ENCODE measurements at places on chromosomes 5 and 9.

DNA sequence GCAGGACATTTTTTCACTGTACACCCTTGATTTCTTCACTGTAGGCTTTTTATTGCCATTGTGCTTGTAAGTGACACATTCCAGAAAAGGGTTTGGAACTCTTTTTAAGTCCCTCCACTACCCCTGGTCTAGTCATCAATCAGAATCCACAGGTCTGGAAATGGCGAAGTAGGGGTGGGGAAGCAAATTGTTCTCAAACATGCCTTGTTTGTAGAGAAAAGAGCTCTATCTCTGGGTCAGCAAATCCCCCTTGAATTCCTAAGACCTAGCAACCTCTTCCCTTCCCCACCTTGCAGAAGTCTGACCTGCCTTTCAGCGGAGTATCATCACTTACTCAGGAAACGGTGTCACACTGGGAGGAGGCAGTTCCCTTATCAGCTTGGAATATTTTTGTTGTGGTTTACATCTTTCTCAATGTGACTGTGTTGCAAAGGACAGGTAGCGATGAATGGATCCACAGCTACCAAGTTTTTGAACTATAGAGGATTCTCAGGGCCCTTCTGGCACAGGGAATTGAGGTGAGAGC lies 3.2 kb downstream of the SH3RF2 start:
- no peak for DNase-seq

DNA sequence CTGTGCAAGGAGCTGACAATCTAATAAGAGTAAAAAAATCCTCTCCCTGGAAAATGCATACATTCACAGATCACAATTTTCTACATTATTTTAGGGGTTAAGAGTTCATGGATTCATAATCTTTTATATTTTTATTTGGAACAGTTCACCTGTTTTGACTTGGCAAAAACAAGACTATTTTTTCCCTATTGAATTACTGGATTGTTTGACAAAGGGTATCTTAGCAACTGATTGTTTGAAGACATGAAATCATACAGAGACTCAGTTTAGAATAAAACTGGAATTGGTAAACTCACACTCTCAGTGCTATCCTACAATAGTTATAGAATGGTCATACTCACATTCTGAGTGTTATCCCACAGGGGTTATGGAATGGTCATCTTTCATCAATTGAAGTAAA lies 358.2 kb upstream of the PTGER4 start:
- DNase-seq = no peak

DNA sequence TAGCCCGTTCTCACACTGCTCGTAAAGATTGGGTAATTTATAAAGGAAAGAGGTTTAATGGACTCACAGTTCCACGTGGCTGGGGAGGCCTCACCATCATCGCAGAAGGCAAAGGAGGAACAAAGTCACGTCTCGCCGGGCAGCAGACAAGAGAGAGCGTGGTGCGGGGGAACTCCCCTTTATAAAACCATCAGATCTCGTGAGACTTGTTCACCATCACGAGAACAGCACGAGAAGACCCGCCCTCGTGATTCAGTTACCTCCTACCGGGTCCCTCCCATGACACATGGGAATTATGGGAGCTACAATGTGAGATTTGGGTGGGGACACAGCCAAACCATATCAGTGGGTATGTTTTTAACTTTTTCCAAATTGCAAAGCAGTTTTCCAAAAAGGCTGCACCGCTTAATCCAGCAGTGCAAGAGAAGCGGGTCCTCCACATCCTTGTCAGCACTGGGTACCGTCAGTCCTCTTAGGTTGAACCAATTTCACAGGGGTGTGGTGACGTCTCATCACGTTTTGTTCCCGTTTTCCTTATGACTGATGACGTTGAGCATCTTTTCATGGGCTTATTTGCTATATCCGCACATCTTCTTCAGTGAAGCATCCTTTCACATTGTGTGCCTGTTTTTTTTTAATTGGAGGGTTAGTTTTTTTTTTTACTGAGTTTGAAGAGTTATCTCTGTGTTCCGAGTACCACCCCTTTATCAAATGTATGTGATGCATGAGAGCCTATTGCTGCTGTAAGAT lies 8.0 kb upstream of the FCN2 start:
- DNase-seq = no peak

GRCh38 chr5:156322666-156323065 lies 4.3 kb upstream of the SGCD start:
- no peak for DNase-seq

DNA sequence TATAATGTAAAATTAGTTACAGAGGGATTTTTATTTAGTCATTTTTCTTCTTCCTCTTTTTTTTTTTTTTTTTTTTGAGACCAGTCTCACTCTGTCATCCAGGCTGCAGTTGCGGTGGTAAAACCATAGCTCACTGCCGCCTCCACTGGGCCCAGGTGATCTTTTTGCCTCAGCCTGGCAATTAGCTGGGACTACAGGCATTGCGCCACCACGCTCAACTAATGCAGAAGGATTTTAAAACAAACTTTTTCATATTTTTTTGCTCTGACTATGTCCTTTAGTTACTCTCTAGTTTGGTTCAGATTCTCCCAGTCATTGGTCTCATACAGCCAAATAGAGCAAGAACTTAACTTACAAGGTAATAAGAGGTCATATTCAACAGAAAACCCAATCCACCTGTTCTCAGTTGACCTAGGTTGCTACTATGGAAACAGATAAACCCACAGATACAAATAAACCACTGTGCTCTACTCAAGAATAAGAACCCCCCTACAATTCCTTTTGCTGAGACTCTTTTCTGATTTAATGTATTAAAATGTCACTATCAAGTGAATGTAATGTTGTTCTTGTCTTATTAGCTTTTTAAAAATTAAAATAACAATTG lies 50.1 kb upstream of the TTC39B start:
- peak; percentile 49 for DNase-seq

DNA sequence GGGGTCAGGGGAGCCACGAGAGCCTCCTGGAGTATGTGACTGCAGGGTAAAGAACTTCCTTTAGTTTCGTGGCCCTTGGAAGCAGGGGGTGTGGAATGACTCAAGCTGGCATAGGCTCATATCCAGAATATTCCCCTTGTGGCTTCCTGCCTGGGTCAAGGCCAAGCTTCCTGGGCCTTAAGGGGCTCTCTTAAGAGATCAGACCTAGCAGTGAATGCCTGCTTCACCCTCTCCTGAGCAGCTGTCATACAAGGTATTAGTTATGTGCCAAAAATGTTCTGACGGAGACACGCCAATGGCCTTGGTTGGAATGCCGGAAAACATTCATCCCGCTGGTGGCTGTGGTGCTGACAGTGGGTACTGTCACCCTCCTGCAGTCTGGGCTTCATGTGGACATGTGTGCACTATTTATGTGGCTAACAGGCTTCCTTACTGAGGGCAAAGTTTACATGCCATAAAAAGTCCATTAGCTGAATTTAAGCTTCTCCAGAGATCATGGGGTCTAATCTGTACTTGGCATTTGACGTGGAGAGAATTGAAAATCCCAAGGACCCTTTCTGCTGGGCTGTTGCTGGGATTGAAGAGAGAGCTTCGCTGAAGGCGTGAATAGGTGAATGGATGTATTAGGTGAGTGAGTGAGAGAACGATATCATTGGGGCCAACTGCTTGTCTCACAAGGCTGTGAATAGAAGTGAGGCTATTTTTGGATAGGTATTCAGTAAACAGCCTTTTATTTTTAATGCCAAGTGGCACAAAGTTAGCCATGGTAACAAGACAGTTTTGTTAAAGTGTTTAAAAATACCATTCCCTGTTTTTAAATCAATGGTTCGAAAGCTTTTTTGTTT lies 156.8 kb downstream of the MACROH2A1 start:
- no peak for DNase-seq

- no peak for DNase-seq
These were observed 43.6 kb downstream of the ENC1 start for GRCh38 chr5:74596927-74597326.

GRCh38 chr9:76478226-76478625 lies 19.2 kb downstream of the GCNT1 start:
- DNase-seq = no peak

- no peak for DNase-seq
These were observed 32.7 kb upstream of the ADAMTSL1 start for GRCh38 chr9:18441261-18441660.

GRCh38 chr5:135430135-135430437 lies 17.1 kb downstream of the DCANP1 start:
- DNase-seq = no peak

DNA sequence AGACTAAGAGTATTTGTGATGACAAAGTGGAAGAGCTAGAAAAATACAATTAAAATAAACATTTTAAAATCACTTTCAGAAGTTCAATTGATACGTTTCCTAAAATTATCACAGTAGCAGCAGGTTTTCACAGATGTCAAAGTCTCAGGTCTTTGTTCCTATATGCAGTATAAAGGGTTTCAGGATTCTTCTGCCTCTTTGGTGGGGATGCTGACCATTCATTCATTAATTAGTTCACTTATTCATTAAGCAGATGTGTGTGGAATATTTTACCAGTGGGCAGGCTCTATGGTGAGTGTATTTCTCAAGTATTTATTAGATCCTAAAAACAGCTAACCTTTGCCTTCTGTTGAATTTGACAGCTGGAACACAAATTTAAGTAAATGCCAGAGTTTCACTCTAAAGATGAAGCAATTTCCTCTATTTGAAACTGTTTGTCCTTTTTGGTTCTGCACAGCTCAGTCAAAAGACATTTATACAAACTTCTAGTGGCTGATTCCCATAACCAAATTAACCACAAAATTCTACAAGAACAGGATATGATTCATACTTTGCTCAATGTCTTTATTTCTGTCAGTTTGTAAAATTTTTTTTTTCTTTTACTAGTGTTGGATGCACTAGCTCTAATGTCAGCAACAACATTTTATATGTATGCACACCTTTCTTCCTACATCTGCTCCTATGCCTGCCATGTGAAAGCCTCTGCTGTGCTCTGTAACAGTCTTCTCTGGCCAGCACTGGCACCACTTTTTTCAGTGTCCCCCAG lies 75.9 kb upstream of the PRR16 start:
- DNase-seq = no peak

DNA sequence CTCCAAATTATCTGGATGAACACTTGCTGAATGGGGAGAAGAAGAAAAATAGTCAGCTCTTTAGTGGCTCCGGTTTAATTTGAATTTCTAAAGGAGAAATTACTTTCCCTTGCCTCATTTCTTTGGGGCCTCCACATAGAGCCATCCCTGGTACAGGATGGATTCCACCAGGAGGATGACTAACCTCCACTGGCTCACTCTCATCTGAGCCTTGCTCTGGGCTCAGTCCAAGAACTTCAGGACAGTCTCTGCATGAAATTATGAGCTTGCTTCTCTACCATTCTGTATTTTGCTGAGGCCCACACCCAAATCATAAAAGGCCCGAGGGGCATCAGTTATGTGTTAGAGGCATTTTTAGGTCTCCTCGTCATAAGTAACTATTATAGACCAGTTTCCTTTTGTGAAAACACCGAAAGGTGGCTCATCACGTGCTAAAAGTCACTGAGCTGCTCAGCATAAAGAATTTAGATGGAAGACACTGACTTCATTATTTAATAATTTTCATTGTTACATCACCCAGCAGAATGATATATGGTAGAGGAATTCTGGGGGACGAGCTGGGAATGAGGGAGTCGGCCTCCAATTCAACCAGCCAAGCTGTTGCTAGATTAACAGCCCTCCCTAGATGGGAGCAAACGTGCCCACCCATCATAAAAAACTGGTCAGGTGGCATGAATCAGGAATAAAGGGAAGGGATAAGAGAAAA lies 222.1 kb downstream of the TARS1 start:
- DNase-seq = no peak

DNA sequence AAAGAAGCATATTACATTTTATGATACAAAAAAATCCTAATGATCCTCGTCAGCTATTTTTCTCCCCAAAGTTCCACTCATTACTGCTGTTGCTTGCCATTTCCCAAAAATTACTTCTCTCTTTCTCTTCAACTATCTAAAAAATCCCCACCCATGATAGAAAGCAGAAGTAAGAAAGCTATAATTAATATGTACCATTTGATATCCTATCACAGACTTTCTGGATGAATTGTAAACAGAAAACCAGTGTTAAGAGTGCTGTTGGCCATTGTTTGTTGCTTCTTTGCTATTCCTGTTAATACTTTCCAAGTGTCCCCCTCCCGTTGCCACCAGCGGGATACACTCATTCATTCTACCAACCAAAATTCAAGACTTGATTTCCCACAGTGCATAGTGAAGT lies 136.3 kb upstream of the SMARCA2 start:
- DNase-seq = no peak

DNA sequence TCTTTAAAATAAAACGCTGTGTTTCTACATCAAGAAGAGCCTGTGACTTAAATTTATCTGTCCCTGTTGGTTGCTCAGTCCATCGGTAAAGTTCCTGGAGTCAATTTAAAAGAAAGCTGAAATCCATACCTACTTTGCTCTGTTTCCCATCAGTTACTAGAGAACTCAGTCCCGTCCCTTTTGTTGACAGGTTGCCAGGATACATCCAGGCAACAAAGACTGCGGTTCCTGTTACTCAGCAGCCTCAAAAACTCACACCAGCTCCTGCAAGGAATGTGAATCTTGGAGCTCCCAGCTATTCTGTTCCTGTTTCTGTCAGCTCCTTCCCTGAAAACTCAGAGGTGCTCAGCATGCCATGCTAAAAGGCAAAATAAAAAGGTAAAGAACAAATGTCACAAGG lies at the start of gene ZNF474:
ZNF474 (plus strand) TSS at position 241 of the 400 bp plus-strand sequence. CDS start 22,445 bp downstream, outside the sequence.
- DNase-seq = no peak

DNA sequence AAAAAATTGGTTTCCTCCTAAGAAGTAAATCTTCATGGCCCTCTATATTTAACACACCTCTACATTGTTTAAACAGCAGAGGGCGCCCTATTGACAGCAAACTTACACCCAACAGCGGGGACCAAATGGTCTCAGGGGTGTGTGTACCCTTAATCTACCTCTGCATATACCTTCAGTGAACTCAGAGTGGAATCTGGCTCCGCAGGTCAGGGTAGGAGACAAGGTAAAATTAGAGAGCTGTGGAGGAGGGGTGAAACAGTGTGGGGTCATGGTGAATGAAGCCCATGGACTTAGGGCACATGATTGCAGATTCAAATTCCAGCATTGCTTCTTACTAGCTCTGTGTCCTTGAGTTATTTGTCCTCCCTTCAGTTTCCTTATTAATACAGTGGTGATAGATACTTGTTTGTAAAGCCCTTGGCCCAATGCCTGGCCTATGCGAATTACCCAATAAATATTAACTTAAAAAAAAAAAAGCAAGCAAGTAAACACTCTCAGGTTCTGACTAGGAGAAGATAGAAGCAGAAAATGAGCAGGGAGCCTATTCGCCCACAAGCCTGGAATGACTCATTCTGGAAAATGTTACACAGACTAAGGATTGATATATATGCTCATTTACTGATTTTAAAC lies 122.9 kb downstream of the CAVIN4 start:
- DNase-seq = peak; percentile 6

- no peak for DNase-seq
These were observed 88.4 kb downstream of the CAMSAP1 start for GRCh38 chr9:135818718-135819475.

Data from CD4-positive, alpha-beta T cell treated with Interleukin-12 subunit alpha and Interleukin-12 subunit beta, for 1 hour (primary cell).